ENCODE measurements at places on chromosomes 3 and 15.

- no peak for DNase-seq
These were observed 18.3 kb downstream of the SLCO3A1 start for GRCh38 chr15:91871837-91872236.

- no peak for DNase-seq
These were observed 7.3 kb upstream of the ZBTB38 start for GRCh38 chr3:141360888-141361598.

DNA sequence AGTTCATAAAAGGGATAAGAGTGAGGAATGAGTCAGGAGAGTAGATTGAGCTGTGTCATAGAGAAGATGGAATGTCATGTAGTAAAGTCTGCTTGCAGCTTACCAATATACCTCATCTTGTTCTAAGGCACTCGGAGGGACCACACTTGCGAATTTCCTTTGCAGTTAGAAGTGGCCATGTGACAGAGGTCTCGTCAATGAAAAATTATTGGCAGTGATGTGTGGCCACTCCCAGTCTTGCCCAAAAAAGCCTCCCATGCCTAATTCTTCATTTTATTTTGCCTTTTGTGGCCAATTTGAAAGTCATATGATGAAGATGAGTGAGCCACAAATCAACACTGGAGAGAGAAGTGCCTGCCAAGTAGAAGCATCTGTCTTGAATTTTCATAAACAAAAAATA lies 465.6 kb upstream of the ZNF385D start:
- DNase-seq: no peak

- no peak for DNase-seq
These were observed 131.9 kb upstream of the PROK2 start for GRCh38 chr3:71916747-71917369.

- DNase-seq: no peak
These were observed 27.2 kb downstream of the USP3 start for GRCh38 chr15:63531586-63531985.

DNA sequence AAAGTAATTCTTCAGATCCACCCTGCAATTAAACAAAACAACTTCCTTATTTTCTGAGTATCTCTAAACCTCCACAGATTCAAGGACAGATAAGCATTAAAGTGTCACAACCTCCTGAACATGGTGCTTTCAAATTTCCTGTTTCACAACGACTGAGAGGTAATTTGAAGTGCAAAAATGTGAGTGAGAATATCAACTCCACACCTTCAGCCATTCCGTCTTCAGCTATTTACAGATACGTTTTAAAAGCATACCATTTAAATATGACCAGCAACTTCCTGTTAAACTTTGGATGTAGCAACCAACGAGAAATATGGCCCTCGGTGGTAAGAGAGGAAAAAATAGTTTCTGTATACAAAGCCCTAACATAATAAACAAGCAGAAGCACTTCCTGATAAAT lies 32.1 kb upstream of the PCSK6 start:
- no peak for DNase-seq

DNA sequence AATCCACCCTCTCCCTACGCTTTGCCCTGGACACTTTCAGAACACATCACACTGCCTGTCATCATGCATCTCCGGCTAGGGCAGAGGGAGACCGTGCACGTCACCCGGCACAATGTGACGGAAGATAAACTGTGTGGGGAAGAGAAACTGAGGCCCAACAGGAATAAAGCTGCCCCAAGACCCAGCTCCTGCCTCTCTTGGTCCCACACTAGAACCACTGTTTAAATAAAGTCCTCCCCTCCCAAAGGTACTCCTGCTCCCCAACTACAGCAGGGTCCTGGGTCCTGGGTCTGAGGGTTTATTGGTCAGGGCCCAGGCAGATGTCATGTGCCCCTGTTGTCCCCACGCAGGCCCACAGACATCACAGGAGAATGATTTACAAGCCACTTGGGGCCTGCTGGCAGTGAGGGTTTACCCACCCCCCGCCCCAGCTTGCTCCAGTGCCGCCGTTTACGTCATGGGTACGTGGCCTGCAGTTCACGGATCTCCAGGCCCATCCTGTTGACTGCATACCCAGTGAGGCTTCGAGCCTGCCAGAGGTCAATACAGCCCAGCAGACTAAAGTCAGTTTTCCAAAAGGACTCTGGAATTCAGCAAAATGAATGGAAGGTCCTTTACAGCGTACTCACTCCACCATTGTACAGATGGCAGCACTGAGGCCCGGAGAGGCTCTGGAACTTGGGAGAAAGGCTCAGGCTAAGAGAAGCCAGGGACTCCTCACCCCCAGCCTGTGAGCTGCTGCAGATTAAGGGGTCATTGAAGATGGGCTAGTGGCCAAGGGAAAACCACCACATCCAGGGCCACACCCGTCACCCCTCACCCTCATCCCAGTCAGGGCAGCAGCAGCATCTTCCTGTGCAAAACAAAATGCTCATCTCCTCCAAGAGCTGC lies 23.2 kb downstream of the ALS2CL start:
- no peak for DNase-seq

Data from right renal pelvis (tissue), 4 donors.